Skeletal muscle cell (primary cell): ENCODE measurements at places on chromosomes 5 and 9.
A peak's percentile ranks its signal among the peaks of the same experiment; 100 is the strongest.

DNA sequence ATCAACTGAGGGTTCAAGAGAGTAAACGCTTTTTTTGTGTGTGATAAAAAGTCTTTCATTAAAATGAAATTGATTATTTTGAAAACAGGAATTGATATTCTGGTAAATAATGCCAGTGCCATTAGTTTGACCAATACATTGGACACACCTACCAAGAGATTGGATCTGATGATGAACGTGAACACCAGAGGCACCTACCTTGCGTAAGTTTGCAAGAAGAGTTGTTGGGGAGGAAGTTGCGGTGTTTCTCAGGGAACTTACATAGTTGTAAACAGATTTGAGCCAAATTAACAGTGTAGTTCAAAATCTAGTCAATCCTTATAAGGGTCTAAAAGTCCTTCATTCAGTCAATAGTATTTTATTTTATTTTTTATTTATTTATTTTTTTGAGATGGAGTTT lies 28.9 kb downstream of the HSDL2 start:
- DNase-seq: no peak

GRCh38 chr9:27625751-27626150 lies 52.5 kb upstream of the C9orf72 start:
- DNase-seq: no peak

DNA sequence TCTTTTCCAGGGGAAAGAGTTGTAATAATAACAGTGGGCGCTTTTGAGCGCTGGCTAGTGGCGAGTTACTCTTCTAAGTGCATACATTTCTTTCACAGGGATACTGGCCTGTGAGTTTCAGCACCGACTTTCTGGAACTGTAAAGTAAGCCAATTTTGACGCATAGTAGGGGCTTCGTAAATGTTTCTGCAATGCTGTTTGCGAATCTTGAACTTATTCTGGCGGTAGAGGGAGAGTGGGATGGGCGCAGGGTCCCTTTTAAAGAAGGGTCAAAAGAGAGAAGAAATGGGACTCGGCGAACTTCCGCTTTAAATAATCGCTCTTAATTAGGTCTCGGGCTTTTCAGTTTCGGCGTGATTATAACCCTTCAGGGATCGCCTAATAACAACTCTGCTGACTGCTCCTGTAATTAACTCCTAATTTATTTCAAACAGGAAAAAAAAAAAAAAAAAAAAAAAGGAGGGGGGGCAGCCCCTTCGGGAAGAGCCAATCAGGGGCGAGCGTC lies 351 bp upstream of the MSX2 start:
- no peak for DNase-seq

GRCh38 chr9:134007571-134007970 lies 15.4 kb upstream of the VAV2 start:
- DNase-seq: no peak

DNA sequence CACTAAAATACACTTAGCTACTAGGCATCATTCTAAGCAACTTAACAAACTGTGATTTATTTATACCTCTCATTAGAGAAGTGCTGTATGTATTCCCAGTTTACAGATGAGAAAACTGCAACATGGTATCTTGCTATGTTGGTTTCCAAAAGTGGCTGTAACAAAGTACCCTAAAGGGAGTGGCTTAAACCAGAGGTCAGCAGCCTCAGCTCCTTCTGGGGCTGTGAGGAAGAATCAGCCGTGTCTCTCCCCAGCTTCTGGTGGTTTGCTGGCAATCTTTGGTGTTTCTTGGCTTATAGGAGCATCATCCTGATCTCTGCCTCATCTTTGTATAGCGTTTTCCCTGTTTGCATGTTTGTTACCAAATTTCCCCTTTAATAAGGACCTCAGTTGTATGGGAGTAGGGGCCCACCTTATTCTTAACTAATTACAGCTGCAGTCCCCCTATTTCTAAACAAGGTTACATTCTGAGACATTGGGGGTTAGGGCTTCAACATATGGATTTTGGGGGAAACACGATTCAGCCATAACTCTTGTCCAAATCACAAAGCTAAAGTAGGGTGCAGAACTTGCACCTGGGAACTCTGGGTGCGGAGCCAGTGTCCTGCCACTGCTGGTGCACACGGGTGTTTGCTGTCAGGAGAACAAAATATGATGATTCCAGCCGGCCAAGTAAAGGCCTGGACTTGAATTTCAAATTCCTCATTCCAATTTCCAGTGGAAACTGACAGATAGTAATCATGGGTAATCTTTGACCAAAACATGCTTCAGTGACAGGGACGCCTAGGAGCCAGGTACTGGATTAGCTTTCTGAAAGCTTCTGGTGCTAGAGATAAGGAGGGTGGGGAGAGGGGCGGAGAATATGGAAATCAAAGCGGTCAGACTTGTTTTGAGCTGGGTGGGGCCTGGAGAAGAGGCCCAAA lies 43.3 kb downstream of the RAI14 start:
- DNase-seq: no peak

- DNase-seq: no peak
Observed at GRCh38 chr5:173591056-173591514, 25.4 kb downstream of the BOD1 start.

DNA sequence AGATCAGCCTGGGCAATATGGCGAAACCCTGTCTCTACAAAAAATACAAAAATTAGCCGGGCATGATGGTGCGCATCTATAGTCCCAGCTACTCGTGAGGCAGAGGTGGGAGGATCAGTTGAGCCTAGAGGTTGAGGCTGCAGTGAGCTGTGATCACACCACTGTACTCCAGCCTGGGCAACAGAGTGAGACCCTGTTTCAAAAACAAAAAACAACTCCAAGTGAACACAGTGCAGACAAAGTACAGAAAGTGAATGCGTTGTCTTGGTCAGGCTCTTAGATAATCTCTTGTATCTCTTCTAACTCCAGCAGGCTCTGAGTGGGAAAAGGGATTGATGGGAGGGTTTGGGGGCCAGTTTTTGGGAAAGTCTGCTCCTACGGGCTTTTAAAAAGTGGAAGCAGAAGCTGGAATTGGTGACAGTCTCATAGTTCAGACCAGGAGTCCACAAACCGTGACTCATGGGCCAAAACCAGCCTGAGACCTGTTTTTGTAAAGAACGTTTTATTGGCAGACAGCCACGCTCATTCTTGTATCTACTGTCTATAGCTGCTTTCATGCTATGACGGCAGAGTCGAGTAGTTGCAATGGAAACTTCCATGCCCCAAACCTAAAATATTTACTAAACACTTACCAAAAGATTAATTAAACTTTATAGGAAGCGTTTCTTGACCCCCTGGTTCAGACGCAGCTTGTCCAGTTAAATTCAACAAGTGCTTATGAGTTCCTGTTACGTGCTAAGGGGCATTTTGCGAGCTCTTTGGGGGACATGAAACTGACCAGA lies 32.9 kb downstream of the NDST1 start:
- DNase-seq: peak; percentile 78

DNA sequence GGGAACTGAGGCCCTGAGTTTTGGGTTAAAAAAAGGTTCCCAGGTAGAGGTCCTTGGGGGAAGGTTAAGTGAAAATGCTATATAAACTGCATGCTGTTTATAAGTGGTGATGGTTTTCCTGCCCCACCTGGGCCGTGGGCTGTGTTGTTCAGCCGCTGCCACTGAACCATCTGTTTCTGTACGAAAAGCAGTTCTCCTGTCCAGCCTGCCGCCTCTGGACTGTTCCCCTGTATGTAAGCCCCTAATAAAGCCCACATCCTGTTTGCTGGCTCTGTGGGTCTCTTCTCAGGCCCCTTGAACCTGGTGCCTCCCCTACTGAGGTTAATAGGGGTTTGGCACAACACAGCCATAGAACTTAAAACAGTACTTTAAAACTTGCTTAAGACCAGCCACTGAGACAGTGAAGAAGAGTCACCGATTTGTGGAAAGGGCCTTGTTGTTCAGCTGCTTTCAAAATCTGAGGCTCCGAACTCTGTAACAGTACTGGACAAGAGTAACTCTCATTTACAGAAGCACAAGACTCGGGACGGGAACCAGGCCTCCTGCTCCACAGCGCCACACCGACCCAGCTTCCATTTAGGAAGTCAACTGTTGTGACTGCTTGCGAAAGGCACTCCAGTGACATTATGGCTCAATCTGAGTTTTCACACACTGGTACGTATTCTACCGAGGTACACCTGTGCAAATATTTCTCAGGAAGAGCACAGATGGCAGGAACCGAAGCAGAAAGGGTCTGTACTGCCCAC lies 192.5 kb downstream of the CDK5RAP2 start:
- no peak for DNase-seq

DNA sequence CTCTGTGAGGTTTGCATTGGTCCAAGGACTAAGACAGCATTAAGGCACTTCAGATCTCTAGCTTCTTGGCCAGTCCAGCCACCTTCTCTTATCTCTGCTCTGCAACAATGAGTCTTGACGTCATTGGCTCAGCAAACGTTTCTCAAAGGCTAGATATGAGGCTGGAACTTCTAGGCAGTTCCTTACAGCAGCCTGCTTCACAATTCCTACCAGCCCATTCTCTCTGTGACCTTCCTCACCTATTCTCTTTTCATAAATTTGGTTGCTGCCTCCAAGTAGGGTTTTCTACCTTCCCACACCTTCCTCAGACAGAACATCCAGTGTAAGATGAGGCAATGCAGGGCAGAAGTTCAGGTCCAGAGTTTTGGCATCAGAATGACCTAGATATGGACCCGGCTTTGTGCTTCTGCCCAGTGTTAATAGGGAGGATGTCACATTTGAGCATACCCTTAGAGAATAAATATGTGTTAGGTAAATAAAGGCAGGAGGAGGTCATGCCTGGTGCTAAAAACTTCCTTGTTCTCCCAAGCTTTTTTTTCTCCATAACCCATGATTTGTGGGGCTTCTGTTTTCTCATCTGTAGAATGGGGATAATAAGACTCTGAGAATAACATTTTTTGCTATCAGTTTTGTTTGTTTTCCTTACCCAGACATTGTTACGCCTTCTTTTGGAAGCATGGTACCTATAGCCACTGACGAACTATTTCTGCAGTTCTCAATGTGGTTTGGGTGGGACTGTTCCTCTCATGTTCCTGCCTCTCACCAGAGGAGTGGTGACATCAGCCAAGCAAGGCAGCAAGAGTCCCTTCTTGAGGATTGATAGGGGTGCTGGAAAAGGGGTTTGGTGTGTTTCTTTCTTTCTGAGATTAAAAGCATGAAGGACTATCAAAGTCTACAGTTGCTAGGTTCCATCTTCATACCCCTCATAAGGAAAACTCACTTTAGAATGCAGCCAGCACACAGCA lies 220.6 kb upstream of the TRIM32 start:
- DNase-seq: no peak

DNA sequence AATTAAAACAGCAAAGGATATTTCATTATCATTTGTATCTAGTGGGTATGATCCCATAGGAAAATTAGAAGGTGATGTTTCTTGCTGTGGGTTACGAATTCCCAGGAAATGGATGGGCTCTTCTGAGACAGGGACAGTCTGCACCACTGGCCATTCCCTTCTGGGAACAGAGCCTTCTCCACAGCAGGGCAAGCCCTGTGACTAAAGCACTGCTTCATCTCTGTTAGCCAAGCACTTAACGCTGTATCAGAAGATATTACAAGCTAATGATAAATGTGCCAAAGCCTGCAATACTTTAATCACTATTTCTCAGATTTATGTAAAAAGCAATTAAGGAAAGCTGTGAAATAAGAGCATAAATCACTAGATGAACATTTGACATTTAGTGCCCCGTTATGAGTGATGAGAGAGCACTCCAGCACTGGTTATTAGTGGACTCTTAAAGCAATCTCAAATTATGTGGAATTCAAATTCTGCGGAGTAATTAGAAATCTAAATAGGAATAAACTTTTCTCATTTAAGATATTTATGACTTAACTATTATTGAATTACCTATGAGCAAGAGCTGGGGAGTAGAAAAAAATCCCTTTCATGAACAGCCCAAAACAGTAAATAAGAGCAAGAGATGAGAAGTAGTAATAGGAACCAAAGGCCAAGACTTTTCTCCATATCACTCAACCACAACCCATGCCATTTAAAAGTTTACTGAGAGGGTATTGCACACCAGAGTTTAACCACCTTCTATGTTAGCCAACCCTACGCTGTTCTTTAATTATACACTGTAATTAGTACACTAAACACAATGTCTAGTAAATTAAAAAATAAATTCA lies 49.2 kb downstream of the FAM240B start:
- no peak for DNase-seq

DNA sequence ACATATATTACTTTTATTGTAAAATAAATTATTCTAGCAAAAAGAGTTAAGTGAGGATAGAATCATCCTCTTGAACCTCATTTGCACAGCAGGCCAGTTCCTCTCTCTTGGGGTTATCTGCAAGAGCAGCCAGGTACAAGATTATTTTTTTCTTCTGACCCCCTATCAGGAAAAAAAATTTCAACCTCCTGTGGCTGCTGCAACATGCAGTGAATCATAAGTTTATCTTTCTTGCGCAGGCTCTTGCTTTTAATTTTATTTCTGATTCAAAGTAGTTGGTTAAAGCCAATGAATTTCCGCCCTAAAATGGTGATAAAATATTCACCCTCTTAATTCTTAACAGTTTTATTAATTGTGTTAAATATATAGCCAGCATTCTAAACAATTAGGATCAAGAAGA lies 69.7 kb upstream of the PPP3R2 start:
- DNase-seq: no peak
